Smooth muscle cell of the pulmonary artery (primary cell): ENCODE measurements at places on chromosomes 16 and 17. TPM values are rescaled to one million over a fixed set of nuclear protein-coding genes. Genes with fewer than 3 reads are reported as not detected.

ANKRD13B gene
- 8.9 and 14.6 TPM in 2 replicates for total RNA-seq

RNF167 gene
- 26.6 and 27.2 TPM in 2 replicates for total RNA-seq

SGCA gene
- total RNA-seq: 16.6 and 23.8 TPM in 2 replicates

CCT6B gene
- 0.46 and 0.52 TPM in 2 replicates for total RNA-seq

ACSM5 gene
- total RNA-seq: 0.13 TPM in 1 of 2 replicates, not detected in the other

RCVRN gene
- 0.07 TPM in 1 of 2 replicates, not detected in the other for total RNA-seq

PPY gene
- total RNA-seq: not detected in 2 replicates

TBC1D3E gene
- 0.65 TPM in 1 of 2 replicates, not detected in the other for total RNA-seq

PLA2G10 gene
- not detected in 2 replicates for total RNA-seq

VAT1L gene
- 0.13 and 0.17 TPM in 2 replicates for total RNA-seq

CPPED1 gene
- total RNA-seq: 6.7 and 12.4 TPM in 2 replicates

ECI1 gene
- total RNA-seq: 17.9 and 23.9 TPM in 2 replicates

GNG13 gene
- not detected in 2 replicates for total RNA-seq

FOXC2 gene
- total RNA-seq: 5.0 and 6.4 TPM in 2 replicates

PITPNM3 gene
- total RNA-seq: 2.4 and 3.8 TPM in 2 replicates

CCL4 gene
- not detected in 2 replicates for total RNA-seq

CD300C gene
- total RNA-seq: not detected in 2 replicates

KRTAP1-5 gene
- 0.72 and 1.6 TPM in 2 replicates for total RNA-seq

KRT222 gene
- not detected in 2 replicates for total RNA-seq

TBC1D3C gene
- total RNA-seq: 0.39 TPM in 1 of 2 replicates, not detected in the other

OR4D1 gene
- not detected in 2 replicates for total RNA-seq

TTYH2 gene
- total RNA-seq: 1.8 TPM in 2 replicates

DOC2B gene
- not detected in 2 replicates for total RNA-seq

FOXL1 gene
- total RNA-seq: 16.4 and 17.4 TPM in 2 replicates

PRSS21 gene
- 0.23 TPM in 1 of 2 replicates, not detected in the other for total RNA-seq

CHRNE gene
- 0.33 and 2.8 TPM in 2 replicates for total RNA-seq

CNGB1 gene
- total RNA-seq: not detected in 2 replicates

SLC5A2 gene
- 0.03 and 0.07 TPM in 2 replicates for total RNA-seq

ANKFY1 gene
- 58.6 and 66.1 TPM in 2 replicates for total RNA-seq

SDR42E1 gene
- under 0.01 TPM in 2 replicates for total RNA-seq

TM4SF5 gene
- total RNA-seq: not detected in 2 replicates

SLC5A11 gene
- not detected in 2 replicates for total RNA-seq

CYB561 gene
- 34.9 and 36.4 TPM in 2 replicates for total RNA-seq

C1QL1 gene
- 0.33 and 0.46 TPM in 2 replicates for total RNA-seq

KRTAP4-7 gene
- not detected in 2 replicates for total RNA-seq

GRAPL gene
- 0.20 TPM in 1 of 2 replicates, not detected in the other for total RNA-seq

MRTFB gene
- total RNA-seq: 7.1 and 14.3 TPM in 2 replicates

C17orf100 gene
- total RNA-seq: 0.46 and 0.72 TPM in 2 replicates

ADAP2 gene
- 2.6 and 3.3 TPM in 2 replicates for total RNA-seq

TNFRSF17 gene
- 0.10 TPM in 1 of 2 replicates, not detected in the other for total RNA-seq
